ENCODE measurements at places on chromosomes 2 and 18. TPM values are rescaled to one million over a fixed set of nuclear protein-coding genes. Genes with fewer than 3 reads are reported as not detected.

The DIPK1C gene
- total RNA-seq = not detected

The KYNU gene
- not detected for total RNA-seq

The PAPOLG gene
- 14.9 TPM for total RNA-seq

The B3GNT7 gene
- total RNA-seq = 1.2 TPM

The SIX3 gene
- not detected for total RNA-seq

The GPBAR1 gene
- total RNA-seq = 0.60 TPM

The TWIST2 gene
- total RNA-seq = 1.2 TPM

The SPEG gene
- total RNA-seq = 0.21 TPM

The HOXD3 gene
- total RNA-seq = 15.3 TPM

The IMMT gene
- 114 TPM for total RNA-seq

The DNAJC5G gene
- 0.77 TPM for total RNA-seq

The CSRNP3 gene
- total RNA-seq = not detected

The PDE11A gene
- total RNA-seq = 0.51 TPM

The GPC1 gene
- 23.9 TPM for total RNA-seq

The CFAP65 gene
- total RNA-seq = not detected

The TSPYL6 gene
- total RNA-seq = not detected

The CFC1 gene
- not detected for total RNA-seq

The IL1RN gene
- total RNA-seq = not detected

The L3MBTL4 gene
- 0.18 TPM for total RNA-seq

The GRHL1 gene
- 0.85 TPM for total RNA-seq

The ANTXR1 gene
- 10.7 TPM for total RNA-seq

The FAM110C gene
- not detected for total RNA-seq

The FAP gene
- 2.0 TPM for total RNA-seq

The ATIC gene
- total RNA-seq = 80.2 TPM

The XDH gene
- not detected for total RNA-seq

The SLC14A1 gene
- total RNA-seq = not detected

The IKZF2 gene
- 0.46 TPM for total RNA-seq

The GAREM2 gene
- total RNA-seq = 4.5 TPM

The TEKT4 gene
- not detected for total RNA-seq

The CD8B2 gene
- total RNA-seq = not detected

The SYT4 gene
- not detected for total RNA-seq

The KLHL41 gene
- total RNA-seq = 0.21 TPM

The LRP1B gene
- total RNA-seq = 0.07 TPM

The CCL20 gene
- 0.53 TPM for total RNA-seq

The PSD4 gene
- total RNA-seq = 0.24 TPM

The CLEC4F gene
- total RNA-seq = not detected

Measured in endothelial cell of umbilical vein (primary cell).